ENCODE measurements at places on chromosomes 6 and 20.

- DNase-seq: no peak
Observed at GRCh38 chr6:123803504-123804013, at the start of gene NKAIN2. TSS of gene NKAIN2 (plus strand) at chr6:123803865.

- no peak for DNase-seq
Observed at GRCh38 chr6:110355727-110356126, 2.4 kb downstream of the METTL24 start.

DNA sequence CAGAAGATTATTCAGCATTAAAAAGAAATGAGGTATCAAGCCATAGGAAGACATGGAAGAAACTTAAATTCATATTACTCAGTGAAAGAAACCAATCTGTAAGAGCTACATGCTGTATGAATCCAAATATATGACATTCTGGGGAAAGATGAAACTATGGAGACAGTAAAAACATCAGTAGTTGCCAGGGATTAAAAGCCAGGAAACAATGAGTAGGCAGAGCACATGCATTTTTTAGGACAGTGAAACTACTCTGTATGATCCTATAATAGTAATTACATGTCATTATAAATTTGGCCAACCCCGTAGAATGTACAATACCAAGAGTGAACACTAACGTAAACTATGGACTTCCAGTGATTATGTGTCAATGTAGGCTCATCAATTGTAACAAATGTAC lies 92.8 kb upstream of the RNF217 start:
- no peak for DNase-seq

DNA sequence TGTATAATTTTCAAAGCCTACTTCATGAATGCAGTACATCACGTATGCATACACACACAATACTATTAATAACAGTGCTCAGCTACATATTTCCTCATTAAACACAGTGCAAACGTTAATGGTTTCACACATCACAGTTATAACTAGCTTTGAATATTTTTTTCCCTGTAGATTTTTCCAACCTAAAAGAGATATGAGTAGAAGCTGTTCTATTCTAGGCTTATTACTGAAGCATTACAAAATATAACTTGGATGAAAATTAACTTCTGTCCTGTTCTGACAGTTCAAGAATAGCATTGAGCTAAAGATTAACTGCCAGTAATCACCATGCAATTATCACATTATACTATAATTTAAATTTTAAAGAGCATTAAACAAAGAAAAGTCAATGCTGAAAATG lies 6.2 kb downstream of the LMBRD1 start:
- DNase-seq: no peak

GRCh38 chr6:81682235-81682795 lies 70.2 kb downstream of the TENT5A start:
- DNase-seq: no peak

GRCh38 chr6:130326496-130326895 lies 39.3 kb upstream of the TMEM200A start:
- no peak for DNase-seq

GRCh38 chr20:47740121-47740861 lies 45.0 kb downstream of the SULF2 start:
- no peak for DNase-seq

DNA sequence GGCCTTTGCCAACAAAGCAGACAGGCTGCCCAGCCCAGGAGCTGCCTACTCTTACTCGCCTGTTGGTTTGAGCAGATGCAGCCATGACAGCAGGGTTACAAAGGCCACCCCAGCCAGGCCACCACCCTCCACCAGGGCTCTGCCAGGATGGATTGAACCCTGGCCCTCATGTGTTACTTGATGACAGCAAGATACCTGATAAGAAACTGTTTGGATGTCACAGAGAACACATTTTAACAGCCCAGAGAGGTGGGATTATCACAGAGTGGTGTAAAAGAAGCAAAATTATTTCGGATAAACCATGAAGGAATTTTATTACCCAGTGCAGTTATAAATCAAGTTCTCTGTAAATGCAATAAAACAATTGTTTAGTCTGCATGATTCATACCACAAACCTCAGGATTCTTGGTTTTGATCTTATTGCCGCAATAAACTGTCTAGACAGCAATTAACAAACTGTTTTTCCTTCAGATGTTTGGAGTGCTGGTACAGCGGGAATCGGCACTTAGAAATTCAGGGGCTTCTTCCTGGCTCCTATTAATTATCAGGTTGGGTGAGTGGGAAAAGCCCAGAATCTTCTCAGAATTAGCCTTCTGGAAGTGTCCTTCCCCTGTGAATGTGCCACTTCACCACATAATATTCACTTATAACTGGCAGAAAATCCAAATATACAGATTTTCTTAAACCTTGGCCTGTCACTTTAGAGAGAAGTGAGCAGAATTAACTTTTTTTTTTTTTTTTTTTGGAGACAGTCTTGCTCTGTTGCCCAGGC lies 58.0 kb upstream of the SALL4 start:
- peak; percentile 17 for DNase-seq

- DNase-seq: no peak
Observed at GRCh38 chr6:36320475-36320874, 16.2 kb downstream of the BNIP5 start.

- no peak for DNase-seq
Observed at GRCh38 chr6:10542213-10542612, 21.1 kb downstream of the GCNT2 start.

- no peak for DNase-seq
Observed at GRCh38 chr20:53122853-53123252, 150.7 kb downstream of the TSHZ2 start.

DNA sequence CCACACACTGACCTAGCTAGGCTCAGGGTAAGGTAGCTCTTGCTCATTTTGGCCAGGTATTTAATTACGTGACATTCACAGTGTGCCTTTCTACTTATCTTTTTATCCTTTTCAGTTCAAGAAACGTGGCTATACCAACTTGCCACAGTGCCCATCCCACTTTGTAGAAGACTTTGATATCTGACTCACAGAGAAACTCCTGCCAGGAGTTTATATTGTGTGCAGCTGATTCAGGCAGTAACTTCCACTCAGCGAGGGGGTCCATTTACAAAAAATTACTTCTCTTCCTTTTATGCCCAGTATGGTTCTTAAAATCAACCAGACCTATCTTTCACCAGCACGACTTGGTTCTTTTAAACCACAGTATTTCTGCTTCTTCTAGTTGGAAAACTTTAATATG lies 75.6 kb downstream of the PRL start:
- no peak for DNase-seq

DNA sequence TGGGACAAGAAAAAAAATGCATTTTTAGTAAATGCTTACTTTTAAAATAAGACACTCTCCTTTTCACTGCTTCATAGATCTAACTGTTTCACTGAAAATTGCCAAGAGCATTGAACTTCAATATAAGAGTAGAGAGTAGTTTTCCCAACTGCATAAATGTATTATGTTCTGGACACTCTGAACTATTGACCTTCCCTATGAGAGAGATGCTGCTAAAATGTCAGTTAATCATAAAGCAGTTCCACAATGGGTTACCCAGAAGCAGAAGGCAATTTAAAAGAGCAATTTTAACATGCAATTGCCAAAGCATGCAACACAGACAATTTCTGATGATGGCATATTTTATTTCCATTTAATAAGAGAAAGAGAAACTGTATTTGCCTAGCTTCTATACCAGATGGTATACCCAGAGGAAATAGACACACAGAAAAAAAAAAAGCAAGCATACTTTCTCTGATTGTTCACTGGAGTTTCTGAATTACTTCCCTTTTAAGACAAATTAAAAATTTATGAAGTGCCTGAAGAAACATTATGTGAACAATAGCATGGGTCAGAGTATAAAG lies 279.1 kb upstream of the THEMIS start:
- DNase-seq: no peak

DNA sequence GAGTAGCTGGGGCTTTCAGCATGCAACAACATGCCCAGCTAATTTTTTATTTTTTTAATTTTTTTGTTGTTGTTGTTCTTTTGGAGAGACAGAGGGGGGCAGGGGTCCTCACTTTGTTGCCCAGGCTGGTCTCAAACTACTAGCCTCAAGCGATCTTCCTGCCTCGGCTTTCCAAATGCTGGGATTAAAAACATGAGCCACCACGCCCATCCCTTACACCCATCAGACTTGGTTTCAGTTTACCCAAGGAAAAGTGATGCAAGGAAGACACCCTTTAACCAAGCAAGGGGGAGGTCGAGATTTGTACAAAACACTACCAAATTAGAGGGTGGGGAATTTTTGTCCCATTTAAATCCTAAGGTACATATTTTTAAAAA lies 210.1 kb downstream of the ARHGAP18 start:
- no peak for DNase-seq

DNA sequence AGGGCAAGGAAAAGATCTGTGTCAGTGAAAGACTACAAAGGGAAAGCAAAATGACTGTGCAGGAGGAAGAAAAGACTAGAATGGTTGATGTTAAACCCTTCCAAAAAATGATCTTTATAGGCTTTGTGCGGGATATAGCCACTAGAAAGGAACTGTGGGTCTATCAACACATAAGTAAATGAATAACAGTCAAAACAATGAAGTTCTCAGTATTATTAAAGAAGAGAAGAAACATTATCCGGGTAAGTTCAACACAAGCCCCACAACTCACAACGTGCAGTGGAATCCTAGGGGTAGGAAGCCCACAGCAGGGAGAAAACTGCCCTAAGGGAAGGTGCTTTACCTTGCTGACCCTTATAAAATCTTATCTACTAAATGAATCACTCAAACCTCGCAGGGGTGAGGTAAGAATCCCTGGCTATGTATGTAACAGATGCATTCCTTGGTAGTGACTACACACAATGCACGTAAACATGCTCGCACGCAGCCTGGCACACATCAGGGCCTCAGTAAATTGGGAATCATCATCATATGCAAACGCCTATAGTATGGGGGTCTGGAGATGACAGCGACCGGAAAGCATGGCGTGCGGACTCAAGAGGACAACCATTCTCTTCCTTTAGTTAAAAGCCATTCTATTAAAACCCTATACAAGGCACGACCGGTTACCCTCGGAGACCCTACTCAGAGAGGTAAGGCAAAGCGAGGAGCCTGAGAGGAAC lies 11.3 kb downstream of the TFAP2A start:
- DNase-seq: no peak

GRCh38 chr20:25245461-25245860 lies 2.4 kb upstream of the PYGB start:
- DNase-seq: no peak

DNA sequence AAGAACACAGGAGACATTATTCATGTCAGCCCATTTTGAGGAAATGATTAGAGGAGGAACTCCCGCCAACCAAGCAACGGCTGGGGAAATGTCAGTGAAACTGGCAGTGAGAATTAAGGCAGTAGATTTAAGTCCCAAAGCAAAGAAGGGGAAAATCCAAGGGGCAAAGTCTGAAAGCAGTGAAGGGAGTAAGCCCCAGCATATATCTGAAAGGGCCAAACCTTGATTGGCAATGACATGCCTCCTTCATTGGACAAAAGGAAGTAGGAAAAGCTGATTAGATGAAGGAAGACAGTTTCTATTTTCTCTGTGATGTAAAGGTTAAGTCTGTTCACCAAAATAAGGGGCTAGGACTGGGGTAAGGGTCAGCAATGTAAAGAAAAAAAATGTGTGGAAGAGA lies 190.3 kb downstream of the RNF144B start:
- no peak for DNase-seq

- no peak for DNase-seq
Observed at GRCh38 chr6:155366325-155366724, 52.0 kb upstream of the TFB1M start.

GRCh38 chr6:134097114-134097707 lies 44.8 kb upstream of the SLC2A12 start:
- DNase-seq: no peak

DNA sequence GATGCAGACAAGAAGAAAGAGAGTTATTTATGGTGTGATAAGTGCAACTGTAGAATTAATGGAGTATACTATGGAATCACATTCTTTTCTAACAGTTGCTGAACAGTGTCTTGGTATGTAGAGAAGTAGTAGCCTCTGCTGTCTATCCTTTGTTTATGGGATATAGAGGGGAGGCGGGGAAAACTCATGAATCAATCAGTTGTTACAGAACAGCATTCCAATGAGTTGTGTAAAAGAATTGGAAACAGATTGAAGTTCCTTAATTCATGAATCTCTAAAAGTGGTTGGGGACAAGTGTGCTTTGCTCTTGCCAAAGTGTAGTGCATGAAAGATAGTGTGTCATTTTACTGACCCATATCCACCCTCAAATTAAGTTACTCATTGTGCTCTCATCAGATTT lies 77.7 kb downstream of the FLRT3 start:
- no peak for DNase-seq

- DNase-seq: no peak
Observed at GRCh38 chr6:22284666-22285065, 12.2 kb downstream of the PRL start.

DNA sequence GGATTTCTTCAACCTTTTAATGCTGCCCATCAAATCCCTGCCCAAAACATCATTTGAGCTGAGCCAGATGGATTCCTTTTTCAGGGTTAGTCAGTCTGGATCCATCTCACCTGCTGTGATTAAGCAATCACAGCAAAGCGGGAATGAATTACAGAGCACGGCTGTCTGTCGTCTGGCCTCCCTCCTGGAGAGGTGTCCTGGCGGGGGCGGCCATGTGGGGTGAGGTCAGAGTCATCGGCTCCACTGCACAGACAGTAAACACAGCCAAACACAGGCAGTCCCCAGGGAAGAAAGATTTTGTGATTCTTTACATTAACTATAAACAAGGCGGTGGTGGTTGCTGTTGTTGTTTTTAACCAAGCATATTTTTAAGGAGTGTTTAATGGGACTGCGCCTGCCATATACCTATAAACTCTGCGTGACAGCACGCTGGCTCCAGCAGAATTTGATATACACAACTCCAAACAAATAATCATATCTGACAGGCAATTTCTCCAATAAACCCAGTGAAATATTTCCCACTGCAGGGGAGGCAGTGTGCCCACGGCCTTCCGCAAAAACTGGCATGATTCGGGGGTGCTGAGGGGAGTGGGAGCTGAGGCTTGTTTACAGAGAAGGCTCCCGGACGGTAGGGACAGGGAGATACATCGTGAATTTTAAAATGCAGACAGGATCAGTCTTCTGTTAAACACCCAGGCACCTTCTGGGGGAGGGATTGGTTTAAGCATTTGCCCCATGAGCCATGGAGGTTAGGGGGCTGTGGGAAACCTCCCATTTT lies 232.0 kb upstream of the PMEPA1 start:
- no peak for DNase-seq

DNA sequence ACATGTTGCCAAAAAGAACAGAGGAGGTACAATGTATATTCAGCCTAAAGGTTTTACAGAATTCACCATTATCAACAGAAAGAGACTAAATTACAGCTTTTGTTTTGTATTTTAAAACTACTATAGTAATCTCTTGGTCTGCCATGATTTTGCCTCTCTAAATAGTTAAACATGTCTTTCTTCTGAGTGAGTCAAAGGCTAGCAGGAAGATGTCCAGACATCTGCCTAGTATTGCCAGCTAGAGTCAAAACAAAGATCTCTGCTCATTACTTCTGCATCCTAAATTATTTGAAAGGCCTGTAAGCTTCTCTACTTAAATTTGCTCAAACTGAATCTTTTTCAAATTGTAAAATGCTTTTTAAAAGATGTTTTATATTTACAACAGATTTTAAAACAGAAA lies 8.8 kb downstream of the ASF1A start:
- no peak for DNase-seq

- DNase-seq: no peak
Observed at GRCh38 chr6:3490625-3490980, 33.8 kb upstream of the SLC22A23 start.

- peak; percentile 5 for DNase-seq
Observed at GRCh38 chr6:111011360-111012142, 29.7 kb downstream of the RPF2 start.

GRCh38 chr6:52146851-52147445 lies 39.2 kb upstream of the IL17A start:
- no peak for DNase-seq
